ENCODE measurements at places on chromosomes 11 and 22.

GRCh38 chr22:22454997-22455396 lies 53.5 kb downstream of the ZNF280B start:
- no peak for DNase-seq

GRCh38 chr22:20175597-20175900 lies 24.7 kb upstream of the CCDC188 start:
- DNase-seq = no peak

DNA sequence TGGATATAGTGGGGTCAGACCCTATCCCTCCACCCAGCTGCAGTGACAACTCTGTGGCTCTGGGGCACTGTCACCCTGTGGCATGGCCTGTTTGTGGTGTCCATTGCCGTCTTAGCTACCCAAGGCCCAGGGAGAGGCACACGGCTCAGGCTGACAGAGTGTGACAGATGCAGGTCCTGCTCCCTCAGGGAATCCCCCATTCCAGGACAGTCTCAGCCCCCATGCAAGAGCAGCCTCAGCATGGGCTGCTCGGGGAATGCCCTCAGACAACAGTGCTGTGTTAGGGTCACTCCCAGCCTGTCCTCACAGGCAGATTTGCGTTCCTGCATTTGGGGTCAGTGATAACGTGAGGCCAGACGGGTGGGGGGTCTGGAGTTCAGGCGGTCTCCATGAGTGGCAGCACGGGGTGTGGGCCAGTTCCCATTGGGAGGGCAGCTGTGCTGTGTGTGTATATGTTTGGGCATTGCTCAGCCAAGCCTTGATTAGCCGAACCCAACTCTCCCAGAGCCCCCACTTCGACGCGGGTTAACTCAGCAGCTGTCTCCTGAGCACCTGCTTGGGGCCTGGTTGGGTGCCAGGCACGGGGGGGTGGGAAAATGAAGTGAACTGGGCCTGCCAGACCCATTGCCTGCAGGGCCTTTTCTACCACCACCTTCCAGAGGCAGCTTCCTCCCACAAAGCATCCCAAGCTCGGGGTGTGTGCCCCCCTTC lies 5.3 kb upstream of the KCNQ1OT1 start:
- no peak for DNase-seq

- DNase-seq = no peak
Observed at GRCh38 chr22:11627436-11627797, 3900.6 kb upstream of the OR11H1 start.

GRCh38 chr22:27115410-27115809 lies 458.0 kb downstream of the MIAT start:
- no peak for DNase-seq

DNA sequence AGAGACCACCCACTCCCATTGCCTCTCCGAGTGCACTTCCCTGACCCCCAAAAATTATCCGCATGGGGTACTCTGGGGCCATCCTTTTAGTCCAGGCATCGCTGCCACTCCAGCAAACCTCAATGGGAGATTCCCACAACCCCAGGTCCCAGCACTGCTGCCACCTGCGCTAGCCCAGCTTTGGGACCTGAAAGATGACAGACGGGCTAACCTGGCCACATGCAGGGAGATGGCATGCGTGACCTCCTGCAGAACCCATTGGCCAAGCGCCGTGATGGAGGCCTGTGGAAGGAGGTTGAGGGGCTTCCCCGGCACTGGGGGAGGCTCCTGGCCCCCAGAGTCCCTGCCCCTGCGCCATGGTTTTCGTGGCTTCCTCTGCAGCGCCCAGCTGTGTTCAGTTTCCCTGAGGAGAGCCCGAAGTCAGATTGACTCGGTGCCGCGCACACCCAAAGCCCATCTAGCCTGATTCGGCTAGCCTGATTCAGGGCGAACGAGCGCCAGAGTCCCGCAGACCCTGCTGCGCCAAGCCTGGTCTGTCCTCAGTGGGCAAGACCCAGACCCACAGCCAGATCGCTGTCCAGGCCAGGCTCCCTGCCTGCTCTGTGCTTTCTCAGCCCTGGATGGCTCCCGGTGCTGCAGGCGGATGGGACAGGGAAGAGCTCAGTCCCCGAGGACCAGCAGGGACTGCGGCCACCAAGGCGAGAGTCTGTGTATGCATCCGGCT lies 751 bp upstream of the WNT7B start:
- no peak for DNase-seq

GRCh38 chr22:49513358-49513851 lies 314.3 kb downstream of the BRD1 start:
- no peak for DNase-seq

DNA sequence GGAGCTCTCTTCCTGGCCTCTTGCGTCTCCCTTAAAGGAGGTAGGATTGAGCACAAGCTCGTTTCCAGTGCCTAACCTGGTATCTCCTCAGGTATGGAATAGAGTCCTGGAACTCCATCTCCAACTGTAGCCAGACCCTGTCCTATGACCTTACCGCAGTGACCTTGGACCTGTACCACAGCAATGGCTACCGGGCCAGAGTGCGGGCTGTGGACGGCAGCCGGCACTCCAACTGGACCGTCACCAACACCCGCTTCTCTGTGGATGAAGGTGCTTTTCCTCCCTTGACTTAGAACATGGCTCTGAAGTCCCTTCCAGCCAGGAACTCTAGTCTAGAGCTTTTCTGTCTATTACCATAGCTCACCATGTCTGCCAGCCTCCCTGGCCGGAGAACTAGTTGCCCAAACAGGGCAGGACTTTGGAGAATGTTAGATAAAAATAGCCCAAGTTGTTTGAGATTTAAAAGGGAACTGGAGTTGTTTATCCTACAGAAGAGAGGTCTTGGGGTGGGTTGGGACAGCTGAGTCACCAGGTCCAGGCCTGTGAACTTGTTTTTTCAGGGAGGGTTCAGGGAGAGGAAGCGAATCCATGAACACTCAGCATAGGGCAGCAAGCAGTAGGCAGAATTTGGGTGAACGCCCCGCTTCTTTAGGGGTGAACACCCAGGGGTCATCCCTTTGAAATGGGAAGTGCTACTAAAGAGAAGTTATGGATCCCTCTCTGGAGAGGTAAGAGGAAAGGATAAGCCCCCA lies 3.3 kb downstream of the IL10RA start:
- DNase-seq = no peak

DNA sequence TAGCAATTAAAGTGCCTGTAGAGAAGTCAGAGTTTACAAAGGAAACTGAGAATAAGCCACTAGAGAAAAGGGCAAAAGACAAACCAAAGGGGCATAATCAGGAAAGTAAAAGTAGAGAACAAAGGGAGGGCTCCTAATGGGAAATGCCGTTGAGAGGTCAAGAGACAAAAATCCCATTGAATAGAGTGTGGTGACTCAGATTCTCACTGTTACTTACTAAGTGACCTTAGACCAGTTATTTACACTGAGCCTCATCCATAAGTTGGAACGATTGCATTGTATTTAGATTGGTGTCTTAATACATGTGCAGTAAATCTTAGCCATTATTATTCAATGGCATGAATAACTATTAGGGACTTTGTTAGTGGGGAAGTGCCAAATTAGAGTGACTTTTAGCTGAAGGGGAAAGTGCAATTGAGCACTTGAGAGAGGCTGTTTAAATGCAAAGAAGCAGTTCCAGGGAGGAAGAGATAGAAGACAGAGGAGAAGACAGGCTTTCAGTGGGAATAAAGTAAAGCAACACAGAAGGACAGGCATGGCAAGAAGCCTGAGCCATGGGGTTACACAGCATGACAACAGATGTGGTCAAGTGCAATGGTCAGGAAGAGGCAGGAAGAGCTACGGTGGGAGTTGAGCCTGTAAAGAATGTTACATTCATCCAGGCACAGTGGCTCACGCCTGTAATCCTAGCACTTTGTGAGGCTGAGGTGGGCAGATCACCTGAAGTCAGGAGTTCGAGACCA lies 82.6 kb downstream of the UBASH3B start:
- DNase-seq = no peak

DNA sequence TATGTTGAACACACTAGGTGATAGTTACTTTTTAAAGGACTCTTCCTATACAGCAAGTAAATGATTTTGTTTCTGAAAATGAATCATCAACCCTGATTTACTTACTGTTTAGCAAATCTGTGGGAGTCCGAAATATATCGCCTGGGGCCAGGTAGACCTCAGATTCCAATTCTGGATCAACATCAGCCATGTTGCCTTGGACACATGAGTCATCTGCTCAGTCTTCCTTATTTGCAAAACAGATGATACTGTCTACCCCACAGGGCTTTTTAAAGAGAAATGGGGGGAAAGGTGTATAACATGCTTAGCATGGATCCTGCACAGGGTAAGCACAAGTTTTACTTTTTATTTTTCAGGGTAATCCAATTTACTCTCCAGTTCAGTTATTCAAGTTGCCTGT lies 324.2 kb downstream of the TENM4 start:
- no peak for DNase-seq

DNA sequence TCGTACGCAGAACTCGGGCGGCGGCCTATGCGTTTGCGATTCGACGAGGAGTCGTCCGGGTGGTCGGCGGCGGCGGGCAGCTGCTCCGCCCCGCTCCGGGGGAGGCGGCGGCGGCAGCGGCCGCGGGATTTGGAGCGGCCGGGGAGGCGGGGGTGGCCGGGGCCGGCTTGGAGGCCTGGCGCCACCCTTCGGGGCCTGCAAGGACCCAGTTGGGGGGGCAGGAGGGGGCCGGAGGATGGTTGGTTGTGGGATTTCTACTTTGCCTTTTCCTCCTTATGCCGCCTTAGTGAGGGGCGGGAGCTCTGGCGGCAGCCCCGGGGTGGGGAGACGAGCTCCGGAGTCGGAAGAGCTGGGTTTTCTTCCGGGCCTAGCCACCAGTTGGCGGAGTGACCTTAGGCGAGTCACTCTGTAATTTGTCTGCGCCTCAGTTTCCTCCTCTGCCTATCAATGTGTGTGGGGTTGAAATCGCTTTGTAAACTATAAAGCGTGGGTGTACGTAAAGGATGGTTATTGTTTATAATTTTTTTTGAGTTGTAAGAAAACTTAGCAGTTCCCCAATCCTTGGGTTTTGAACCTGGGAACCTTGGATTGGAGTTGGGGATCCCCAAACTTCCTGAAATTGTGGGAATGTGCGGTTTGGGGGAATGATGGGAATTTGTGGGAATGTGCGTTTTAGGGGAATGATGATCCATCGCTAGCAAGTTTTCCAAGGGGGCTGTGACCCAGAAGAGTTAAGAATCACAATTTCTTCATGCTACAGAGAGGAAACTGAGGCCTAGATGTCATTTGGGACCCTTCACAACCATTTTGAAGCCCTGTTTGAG lies 679 bp downstream of the TUG1 start:
- DNase-seq = peak; percentile 57

DNA sequence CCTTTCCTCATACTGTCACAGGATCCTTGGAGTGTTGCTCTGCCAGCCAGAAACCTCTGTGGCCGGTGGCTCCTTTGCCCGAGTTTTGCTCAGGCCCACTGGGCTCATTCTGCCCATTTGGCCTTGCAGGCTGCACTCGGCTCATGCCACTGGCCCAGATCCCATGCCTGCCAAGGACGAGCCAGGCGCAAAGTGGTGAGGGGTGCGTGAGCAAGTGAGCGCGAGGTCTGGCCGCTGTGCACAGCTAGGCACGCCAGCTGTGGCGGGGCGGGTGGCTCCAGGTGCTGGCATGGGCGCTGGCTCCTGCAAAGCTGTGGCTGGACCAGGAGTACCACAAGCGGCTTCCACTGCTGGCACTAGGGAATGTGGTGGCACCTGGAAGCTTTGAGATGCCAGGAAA lies 2.8 kb upstream of the RNF141 start:
- no peak for DNase-seq

DNA sequence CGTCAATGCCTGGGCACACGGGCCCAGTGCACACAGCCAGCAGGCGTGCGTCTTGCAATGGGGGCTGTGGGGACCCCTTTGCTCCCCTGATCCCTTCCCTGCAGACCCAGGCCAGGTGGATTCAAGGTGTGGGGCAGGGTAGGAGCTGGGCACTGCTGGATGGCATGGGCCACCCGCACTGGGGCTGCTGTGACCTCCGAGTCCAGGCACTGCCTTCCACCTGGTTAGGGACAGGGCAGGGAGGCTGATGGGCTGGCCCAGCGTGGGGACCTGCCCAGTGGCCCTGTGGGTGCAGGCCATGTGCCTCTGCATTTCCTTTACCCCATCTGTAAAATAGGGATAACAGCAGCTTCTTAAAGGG lies 22.9 kb downstream of the KCNQ1 start:
- no peak for DNase-seq

DNA sequence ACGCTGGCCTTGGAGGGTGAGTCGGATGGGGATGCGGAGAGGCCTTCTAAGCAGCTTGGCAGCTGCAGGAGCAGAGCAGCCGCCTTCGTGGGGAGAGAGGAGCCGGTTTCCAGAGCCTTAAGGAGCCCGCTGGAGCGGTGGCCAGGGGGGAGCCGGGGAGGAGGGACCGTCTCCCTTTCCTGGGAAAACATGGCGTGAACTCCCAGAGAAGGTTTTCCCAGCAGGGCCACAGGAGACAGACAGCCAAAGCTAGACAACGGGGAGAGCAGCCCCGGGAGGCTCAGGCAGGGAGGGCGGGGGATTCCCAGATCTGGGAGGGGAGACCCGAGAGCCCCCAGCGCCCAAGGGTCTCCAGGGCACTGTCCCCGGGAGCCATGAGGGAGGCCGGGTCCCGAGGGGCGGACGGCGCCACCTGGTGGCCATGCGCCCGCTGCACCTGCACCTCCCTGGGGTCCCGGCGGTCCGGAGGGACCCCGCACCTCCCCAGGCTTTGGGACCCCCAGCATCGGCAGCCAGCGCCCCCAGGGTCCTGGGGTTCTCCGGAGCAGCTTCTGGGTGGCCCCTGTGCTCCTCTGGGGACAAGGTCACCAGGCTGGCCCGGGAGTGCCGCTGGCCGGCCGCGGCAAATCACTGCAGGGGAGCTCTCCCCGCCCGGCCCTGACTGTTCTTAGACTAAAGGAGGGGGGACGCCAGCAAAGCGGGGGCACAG lies 2.4 kb upstream of the SYT8 start:
- peak; percentile 64 for DNase-seq

DNA sequence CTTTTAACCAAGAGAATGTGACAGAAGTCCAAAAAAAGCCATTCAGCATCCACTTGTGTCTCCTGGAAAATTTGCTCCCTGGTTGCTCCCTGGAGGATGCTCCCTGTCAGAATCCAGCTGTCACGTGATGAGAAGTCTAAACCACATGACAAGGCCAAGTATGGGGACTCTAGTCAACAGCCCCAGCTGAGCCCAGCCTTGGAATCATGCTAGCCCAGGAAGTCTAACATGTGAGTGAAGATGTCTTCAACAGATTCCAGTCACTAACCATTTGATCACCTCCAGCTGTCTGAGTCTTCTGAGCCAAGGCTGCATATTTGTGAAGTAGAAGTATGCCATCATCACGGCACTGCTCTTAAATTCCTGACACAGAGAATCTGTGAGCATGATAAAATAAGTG lies 4.2 kb downstream of the OR56B4 start:
- DNase-seq = no peak

GRCh38 chr22:47990481-47990880 lies 1228.0 kb downstream of the TBC1D22A start:
- no peak for DNase-seq

DNA sequence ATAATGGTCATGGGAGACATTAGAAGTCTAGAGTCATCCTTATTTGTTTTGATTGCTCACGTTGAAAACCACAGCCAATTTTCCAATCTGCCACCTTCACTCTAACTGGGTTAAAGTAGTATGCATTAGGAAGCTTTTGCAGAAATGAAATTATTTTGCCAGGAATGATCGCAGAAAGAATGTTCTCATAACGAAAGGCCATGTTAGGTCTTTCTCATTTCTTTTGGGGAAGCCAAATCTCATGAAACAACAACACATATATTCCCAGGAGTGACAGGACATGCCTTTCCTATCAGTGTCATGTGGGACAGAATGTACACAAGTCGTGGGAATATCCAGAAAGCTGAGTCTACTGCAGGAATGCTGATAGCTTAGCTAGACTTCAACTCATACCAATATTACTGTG lies 386.3 kb downstream of the AASDHPPT start:
- DNase-seq = no peak

- no peak for DNase-seq
Observed at GRCh38 chr11:125953401-125953935, 7.6 kb downstream of the VSIG10L2 start.

Data from CD4-positive, alpha-beta T cell treated with Interleukin-12 subunit alpha and Interleukin-12 subunit beta, for 1 hour (primary cell).